ENCODE measurements at places on chromosomes 2 and 18.

DNA sequence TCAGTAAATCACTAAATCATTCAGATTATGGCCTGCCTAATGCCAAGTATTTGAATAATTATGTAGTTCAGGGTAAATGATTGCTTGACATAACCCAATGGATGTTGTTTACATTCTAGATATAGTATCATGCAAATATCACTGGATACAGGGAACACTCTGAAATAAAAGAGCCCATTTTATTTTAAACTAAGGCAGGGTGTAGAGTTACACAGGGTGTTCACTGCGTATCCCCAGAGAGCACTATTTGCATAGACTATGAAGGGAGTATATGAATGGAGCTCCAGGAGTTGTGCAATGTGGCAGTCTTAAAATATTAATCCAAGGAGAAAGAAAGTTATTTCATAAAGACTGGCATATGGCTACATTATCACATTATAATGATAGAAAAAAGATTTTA lies 701.1 kb upstream of the KLHL29 start:
- DNase-seq, result no peak

DNA sequence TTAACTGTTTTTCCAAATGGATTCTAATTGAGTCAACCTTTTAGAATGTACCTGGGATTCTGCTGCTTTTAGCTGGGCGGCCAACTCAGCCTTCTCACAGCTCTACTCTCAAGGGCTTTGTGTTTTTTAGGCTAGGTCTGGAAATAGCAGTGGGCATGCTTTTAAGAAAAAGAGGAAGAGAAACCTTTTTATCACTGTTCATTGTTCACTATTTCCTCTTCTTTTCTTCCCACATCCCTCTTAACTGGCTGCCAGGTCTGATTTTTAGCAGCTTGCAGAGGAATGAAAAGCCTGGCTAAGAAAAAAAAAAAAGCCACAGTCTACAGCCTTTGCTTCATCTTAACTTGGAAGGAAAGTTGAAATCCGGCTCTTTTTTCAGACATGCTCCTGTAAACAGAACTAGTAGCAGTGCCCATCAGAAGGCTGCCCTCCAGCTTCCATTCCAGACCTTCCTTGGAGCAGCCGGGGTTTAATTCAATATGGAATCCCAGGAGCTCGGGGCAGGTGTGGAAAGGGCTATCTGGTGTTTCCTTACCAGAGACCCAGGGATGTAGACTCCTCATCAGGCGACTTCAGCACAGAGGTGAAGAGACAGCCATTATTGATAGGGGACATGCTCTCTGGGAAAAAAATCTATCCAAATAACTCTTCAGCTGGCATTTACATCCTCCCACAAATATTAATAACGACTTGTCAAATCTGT lies 230.7 kb downstream of the MYO3B start:
- no peak for DNase-seq

DNA sequence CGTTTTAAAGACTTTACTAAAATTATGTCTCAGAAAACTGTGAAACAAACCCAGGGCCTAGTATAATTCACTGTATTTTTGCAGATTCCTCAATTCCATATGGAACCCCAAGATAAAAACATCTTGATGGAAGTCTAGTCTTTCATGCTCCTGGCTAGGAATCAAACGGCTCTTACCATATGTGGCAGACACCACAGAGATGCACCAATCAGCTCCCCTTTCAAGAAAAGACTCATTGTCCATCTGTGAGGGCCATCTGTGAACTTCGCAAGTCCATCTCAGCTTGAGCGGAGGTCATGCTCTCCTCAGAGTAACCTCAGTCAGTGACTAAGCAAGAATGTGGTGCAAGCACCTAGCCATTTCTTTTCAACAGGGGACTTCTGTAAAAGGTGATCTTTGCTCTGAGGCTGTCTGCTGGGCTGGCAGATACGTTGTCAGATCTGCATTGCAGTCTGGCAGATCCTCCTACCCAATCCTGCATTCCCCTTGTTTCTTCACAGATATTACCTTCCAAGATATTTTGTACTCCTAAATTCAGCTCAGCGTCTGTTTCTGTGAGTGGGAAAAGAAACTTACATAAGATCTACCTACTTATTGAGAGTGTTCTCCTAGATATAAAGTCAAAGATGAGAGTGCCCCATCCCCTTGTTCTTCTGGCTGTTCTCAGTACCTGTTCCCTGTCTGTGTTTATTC lies 419.3 kb downstream of the SPAG16 start:
- no peak for DNase-seq

- no peak for DNase-seq
Measured at GRCh38 chr2:61074100-61074499, 8.4 kb downstream of the SANBR start.

GRCh38 chr2:20796374-20796791 lies 26.5 kb downstream of the LDAH start:
- DNase-seq, result no peak

DNA sequence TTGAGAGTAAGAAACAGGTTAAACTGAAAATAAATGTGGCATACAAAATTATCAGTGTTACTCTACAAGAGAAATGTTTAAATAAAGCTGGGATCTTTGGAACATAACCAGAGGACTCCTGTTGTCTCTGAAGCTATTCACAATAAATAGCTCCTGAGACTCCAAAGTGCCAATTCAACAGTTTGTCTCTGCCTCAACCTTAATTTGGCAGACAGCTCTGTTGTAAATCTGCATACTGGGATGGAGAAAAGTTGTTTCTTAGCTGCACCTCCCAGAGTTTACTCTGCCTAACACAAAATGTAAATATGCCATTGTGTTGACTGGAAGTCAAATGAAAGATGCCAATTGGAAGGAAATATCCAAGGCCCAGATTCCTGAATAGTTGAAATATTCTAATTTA lies 238.5 kb upstream of the EPHA4 start:
- no peak for DNase-seq

DNA sequence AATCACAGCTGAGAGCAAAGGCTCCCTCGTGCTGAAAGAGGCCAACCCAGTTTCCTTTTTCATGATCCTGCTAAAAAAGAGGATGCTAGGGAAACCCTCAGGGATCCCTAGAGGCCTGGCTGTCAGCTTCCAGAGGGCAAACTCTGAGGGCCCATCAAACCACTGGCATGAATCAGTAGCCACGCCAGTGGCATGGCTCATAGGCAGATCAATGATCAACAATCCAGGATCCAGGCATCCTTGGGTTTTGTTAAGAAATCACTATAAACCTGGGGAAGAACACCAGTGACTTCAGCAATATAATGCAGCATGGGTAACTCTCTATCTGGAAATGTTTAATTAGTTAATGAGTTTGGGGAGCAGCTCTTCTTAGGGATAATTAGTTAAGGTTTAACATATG lies 286.5 kb downstream of the C1D start:
- DNase-seq, result no peak

GRCh38 chr2:120720231-120720630 lies 15.4 kb upstream of the GLI2 start:
- no peak for DNase-seq

DNA sequence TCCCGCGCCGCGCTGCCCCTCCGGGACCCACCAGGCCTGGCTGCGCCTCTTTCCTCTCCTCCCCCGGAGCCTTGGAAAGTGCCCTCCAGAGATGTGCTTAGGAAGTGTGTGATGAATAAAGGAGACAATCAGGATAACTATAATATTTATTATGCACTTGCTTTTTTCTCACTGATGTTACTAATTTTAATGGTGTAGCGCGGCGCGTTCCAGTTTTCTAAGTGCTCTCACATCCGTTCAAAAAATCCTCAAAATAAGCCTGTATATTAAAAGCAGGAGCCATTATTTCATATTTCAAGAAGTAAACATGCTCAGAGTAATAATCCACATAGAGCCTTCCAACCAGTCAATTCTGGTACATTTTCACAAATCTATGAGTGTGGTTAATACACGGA lies 941 bp upstream of the MPPE1 start:
- no peak for DNase-seq

GRCh38 chr2:226891780-226892590 lies 56.1 kb downstream of the RHBDD1 start:
- DNase-seq, result no peak

- DNase-seq, result no peak
Measured at GRCh38 chr2:109736177-109736827, 57.8 kb upstream of the RGPD5 start.

DNA sequence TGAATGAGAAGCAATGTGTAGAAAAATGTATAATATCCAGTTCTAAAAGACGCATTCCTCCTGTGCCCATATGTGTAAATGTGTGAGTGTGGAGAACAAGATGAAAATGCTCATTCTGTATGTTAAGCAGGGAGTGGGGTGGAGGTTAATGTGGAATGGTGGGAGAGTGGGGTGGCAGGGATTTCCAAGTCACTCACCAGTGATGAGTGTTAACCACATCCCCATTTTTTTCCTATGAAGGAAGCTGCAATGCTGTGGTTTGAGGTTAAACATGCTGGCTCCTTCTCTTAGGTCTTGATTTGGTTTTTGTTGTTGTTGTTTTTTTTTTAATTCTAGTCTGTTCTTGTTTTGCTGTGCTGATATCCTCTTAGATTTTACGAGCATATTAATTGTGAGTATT lies 169.4 kb downstream of the NEDD4L start:
- no peak for DNase-seq

GRCh38 chr2:149715894-149716293 lies 128.3 kb upstream of the MMADHC start:
- no peak for DNase-seq

GRCh38 chr2:168884975-168885374 lies 5.3 kb downstream of the SPC25 start:
- DNase-seq, result no peak

DNA sequence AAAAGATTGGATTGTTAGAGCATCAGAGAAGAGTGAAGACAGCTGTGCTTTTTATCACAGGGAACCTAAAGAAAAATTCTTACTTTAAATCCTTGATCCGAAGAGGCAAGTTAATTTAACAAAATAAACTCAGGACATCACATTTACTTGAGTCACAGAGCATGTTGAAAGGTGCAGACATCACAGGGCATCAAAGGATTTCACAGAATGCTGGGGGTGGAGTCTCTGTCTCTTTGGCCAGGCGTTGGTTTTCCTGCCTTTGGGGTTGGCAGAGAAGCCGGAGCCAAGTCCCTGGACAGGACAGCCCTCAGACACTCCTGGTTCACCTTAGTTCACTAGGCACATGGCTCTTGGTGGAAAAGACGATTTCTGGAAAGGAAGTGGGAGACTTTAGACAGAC lies 56.3 kb downstream of the SH3RF3 start:
- no peak for DNase-seq

DNA sequence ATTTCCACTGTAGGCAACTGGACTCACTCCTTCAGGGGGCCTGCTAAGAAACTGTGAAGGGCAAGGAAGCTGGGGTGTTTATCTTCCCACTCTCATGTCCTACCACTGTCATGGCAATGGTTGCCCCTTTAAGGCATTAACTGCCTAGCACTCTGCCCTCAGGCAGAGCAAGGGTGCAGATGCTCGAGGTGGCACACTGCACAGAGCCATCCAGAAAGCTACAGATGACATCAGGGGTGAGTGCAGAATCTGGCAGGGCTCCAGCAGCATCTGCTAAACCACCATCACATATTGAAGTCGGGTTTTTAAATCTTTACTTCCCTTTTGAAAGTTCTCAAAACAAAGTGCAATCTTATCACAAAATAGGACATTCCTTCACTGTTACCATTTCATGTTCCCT lies 75.4 kb downstream of the RAPGEF4 start:
- no peak for DNase-seq

DNA sequence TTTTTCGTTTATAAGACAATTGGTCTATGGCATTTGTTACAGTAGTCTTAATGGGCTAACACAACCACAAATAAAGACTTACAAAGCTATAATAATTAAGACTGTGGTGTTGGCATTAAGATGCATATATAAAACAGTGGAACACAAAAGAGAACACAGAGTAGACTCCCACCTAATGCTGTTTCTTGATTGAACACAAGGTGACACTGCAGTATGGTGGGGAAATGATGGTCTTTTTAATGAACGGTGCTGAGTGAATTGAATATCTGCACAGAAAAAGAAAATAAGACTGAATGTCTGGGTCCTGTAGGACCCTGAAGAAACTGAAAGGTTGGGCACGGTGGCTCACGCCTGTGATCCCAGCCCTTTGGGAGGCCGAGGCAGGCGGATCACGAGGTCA lies 1136.6 kb upstream of the NXPH2 start:
- no peak for DNase-seq

GRCh38 chr18:74476140-74476539 lies 19.0 kb upstream of the DIPK1C start:
- DNase-seq, result no peak

- no peak for DNase-seq
Measured at GRCh38 chr2:122929347-122929746, 1095.7 kb upstream of the CNTNAP5 start.

DNA sequence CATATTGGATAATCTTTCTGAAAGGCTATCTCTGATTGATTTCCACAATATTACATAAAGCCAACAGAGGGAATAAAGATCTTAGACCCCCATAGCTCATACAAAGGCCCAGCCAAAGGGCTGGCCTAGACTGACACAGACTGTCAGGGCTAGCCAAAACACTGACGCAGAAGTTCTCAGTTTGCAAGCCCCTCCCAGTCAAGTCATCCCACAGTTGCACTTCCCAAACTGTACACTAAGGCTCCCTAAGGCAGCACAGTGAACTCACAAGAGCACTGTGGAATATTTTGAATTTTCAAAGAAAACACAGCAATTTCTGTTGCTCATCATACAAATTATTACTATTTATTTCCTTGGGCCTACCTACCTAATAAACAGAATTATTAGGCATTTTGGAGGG lies 244.9 kb downstream of the SP3 start:
- DNase-seq, result no peak

GRCh38 chr2:191064590-191064989 lies 50.6 kb upstream of the STAT1 start:
- DNase-seq, result no peak

DNA sequence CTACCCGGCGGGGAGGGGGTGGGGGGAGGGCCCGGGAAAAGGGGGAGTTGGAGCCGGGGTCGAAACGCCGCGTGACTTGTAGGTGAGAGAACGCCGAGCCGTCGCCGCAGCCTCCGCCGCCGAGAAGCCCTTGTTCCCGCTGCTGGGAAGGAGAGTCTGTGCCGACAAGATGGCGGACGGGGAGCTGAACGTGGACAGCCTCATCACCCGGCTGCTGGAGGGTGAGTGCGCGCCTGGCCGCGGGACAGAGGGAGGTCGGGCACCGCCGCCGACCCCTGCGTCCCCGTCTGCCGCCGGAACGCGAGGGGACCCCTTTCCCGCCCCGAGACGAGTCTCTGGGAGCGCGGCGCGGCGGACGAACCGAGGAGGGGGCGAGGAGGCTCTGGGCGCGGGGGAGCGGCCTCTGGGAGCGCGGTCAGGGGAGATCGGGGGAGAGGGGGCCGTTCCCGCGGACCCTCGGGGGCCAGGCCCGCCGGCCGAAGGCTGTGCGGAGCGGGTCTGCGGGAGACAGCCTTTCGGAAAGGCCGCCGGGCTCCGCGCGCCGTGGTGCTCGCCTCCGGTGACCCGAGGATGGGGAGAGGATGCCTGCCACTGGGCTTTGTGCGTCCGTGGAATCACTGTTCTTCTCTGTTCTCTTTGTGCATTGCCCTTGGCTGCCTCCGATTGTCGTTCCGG lies 463 bp downstream of the PPP1CB start:
- peak; percentile 76 for DNase-seq

DNA sequence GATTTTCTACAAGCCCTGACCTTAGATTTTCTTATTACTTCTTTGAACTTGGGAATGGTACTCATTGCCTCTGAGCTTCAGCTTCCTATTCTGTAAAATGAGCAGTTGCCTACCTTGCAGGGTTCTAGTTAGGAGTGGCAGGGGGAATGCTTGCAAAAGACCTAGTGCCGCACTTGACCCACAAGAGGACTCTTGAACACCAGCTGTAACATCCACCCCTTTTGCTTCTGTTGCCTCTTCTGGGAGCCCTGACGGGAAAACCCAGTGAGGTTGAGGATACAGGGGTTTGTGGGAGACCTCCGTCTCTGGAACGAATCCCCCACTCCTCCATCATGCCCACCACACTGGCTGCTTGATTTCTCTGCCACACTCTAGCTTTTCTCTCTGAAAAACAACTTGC lies 27.1 kb upstream of the LBH start:
- no peak for DNase-seq

Data from C1 segment of cervical spinal cord (tissue), 14 donors.